ENCODE measurements at places on chromosomes 13 and 19.
A peak's percentile ranks its signal among the peaks of the same experiment; 100 is the strongest.

DNA sequence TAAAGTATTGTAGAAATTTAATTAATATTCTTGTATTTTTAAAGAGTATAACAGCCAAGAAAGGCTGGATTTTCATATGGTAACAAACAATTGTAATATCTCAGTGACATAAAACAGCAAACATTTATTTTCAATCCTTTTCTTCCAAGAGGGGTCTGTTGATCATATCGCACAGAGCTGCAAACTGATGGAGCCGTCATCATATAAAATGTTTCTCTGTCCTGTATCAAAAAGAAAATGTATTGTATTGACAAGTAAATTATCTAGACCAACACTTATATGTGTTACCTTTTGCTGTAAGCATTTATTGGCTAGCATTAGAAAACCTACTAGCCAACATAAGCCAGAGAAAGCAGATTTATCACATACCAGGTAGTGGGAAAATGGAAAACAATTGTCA lies 2861.4 kb upstream of the PCDH20 start:
- DNase-seq = no peak

GRCh38 chr13:87981416-87981815 lies 310.2 kb downstream of the SLITRK5 start:
- DNase-seq = no peak

DNA sequence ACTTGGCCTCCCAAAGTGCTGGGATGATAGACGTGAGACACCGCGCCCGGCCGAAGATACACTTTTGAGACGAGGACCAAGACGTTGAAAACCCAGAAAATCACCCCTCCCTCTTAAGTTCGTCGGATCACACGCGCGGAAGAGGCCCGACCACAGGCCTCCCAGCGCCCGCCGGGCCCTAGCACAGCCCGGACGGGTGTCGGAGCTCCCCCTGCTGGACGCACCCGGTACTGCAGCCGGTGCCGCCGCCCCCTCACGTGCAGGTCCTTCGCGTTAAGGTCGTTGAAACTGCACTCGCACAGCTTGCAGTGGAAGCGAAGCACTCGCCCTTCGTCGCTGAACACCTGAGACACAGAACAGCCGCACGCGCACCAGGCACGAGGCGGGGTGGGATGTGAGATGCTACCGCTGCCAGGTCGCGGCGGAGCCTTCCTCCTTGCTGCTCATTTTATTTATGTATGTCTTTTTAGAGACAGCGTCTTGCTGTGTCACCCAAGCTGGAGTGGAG lies 35.7 kb upstream of the MATK start:
- peak; percentile 77 for DNase-seq

DNA sequence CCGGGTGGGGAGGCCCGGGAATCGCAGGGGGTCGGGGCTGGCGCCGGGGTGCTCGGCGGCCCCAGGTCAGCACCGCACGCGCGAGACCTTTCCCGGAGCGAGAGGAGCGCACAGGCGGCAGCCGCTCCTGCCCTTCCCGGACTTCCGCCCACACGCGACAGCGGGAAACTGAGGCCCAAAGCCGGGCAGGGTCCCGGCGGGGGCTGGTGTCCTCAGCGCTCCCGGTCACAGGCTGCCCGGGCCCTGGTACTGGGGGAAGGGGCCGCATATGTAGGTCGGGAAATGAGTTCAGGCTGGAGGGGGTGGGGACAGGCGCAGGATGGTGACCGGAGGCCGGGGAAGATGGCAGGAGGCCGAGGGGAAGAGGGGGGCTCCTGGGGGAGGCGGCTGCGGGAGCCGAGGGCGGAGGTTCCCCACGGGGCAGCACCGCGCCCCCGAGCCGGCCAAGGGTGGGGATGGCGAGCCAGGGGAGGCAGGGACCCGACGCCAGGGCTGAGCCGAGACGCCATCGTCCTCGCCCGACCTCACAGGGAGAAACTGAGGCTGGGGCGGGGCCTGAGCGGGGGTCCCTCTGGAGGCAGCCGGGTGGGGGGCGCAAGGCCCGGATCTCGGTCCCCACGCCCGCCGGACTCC lies 662 bp downstream of the CBARP start:
- DNase-seq = no peak

GRCh38 chr19:5445561-5446055 lies 9.6 kb upstream of the ZNRF4 start:
- DNase-seq = no peak

DNA sequence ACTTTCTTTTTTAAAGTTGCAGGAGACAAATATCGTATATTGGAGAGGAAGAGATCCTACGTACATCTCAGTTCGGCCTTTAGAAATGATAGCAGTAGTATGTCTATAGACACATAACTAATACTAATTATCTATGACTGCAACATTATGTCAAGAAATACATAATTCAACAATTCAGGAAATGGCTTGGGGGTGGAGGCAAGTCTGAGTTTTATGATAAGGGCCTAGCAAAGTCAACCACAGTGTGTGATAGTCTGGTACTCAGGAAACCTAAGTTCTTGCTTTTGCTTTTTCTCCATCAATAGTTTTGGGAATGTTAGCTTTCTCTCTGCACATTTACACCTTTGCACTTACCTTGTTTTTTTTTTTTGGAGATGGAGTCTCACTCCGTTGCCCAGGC lies 27.5 kb upstream of the OBI1 start:
- no peak for DNase-seq

- DNase-seq = no peak
Measured at GRCh38 chr13:101346942-101347728, 69.2 kb downstream of the NALCN start.

- DNase-seq = no peak
Measured at GRCh38 chr13:30116379-30116778, 191.0 kb downstream of the KATNAL1 start.

Data from stimulated activated CD8-positive, alpha-beta memory T cell treated with anti-CD3 and anti-CD28 coated beads, Interleukin-2, amount 100 ng/mL, for 1 hour (primary cell).